Panc1 (cell line): ENCODE measurements at places on chromosomes 3 and 15. TPM values are rescaled to one million over a fixed set of nuclear protein-coding genes. Genes with fewer than 3 reads are reported as not detected.
A peak's percentile ranks its signal among the peaks of the same experiment; 100 is the strongest.

Gene LTK
- not detected for total RNA-seq

Gene LRRC31
- not detected for total RNA-seq

Gene CPN2
- 0.08 TPM for total RNA-seq

Gene CYP8B1
- 0.08 TPM for total RNA-seq

Gene ZNF148
- total RNA-seq = 55.8 TPM

- no peaks in the 10 kb centered on the region for H3K27me3 ChIP-seq
- DNase-seq = no peak
- no peak overlapping the region for H3K4me3 ChIP-seq
- H3K36me3 ChIP-seq = no peaks in the 10 kb centered on the region
- H3K4me1 ChIP-seq = no peaks in the 10 kb centered on the region
- H3K27ac ChIP-seq = no peak overlapping the region
Measured at GRCh38 chr3:171101982-171102641, 75.6 kb upstream of the SLC2A2 start.

DNA sequence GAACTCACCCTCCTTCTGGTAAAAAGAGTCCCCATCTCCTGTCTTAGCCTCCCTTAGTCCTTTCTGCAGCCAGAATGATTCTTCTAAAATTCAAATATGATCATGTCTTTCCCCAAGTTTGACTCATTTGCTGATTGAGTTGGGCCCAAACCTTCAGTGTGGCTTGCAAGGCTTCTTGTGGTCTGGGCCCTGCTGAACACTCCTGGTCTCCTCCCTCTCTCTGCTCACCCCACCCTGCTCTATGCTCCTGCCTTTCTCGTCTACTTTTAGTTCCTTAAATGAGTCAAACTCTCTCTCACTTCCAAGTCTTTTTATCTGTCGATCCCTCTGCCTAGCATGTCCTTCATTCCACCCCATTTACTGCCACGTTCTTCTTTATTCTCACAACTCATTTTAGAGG, 72.6 kb downstream of the CCR1 start:
- no peaks in the 10 kb centered on the region for H3K4me1 ChIP-seq
- no peaks in the 10 kb centered on the region for H3K27me3 ChIP-seq
- no peak overlapping the region for H3K27ac ChIP-seq
- H3K4me3 ChIP-seq = no peak overlapping the region
- no peaks in the 10 kb centered on the region for H3K36me3 ChIP-seq
- DNase-seq = no peak

DNA sequence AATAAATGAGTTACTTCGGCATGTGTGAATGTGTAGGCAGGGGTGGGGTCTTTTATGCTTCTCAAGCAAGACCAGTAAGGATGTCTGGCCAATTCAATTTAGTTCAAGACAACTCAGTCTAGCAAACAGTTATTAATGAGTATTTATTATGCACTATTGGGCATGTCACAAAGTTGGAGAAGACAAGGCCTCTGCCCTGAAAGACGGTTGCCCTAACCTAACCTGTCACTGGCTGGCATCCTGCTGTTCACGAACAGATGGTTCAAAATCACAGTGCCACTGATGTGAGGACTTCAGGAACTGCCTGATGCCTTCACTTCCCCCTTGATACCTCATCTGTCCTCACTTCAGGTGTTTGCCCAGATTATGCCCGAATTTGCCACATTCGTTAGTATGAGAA, 217.8 kb downstream of the SOX2 start:
- no peak overlapping the region for H3K27ac ChIP-seq
- H3K27me3 ChIP-seq = no peaks in the 10 kb centered on the region
- no peaks in the 10 kb centered on the region for H3K4me1 ChIP-seq
- no peaks in the 10 kb centered on the region for H3K36me3 ChIP-seq

- H3K27me3 ChIP-seq = no peaks in the 10 kb centered on the region
- no peak overlapping the region for H3K4me3 ChIP-seq
- no peaks in the 10 kb centered on the region for H3K4me1 ChIP-seq
- H3K36me3 ChIP-seq = peaks cover 6% of the 10 kb centered on the region; the same call in 1 of the 2 replicates
- no peak overlapping the region for H3K27ac ChIP-seq
- no peak for DNase-seq
Measured at GRCh38 chr3:119524931-119525662, 26.8 kb downstream of the TIMMDC1 start.

DNA sequence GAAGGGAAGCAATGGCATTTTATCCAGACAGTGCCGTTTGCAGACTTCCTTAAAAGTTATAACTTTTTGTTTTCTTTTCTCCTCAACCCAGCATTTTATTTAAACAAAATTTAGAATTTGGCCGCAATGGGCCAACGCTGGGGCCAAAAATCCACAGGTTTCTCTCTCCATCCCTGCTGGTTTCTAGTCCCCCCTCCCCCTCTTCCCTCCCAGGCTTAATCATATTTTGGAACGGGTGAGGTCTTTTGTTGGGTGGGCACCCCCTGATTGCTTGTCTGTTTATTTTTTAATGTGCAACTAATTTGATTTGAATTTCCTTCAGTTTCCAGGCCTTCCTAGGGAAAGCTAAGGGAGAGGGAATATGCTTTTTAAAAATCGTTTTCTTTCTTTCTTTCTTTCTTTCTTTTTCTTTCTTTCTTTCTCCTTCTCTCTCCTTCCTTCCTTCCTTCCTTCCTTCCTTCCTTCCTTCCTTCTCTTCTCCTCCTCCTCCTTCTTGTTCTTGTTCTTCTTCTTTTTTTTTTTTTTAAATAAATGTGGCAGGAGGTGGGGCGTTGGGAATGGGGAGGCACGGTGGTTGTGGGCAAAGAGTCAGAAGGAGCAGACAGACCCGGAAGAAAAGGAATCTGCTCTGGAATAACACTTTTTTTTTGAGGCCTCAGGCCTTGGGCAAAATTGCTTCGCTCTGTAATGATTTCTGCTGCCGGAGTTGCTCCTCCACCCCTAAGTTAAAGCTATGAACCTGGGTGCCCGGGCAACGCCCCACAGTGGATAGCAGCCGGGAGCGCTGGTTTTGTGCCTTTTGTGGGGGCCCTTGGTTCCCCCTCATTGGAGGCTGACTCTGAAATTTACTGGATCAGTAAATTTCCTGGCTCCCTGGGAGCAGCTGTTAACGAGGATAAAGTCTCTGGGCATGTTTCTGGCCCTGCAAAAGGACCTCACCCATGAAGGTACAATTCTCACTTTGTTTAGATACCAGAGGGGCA, 1.9 kb downstream of the FNDC3B start:
- peaks cover 12% of the 10 kb centered on the region for H3K36me3 ChIP-seq
- peak overlapping the region; percentile 91 for H3K4me3 ChIP-seq
- peak overlapping the region; percentile 97 for H3K27ac ChIP-seq
- H3K4me1 ChIP-seq = peaks cover 40% of the 10 kb centered on the region
- no peaks in the 10 kb centered on the region for H3K27me3 ChIP-seq

GRCh38 chr15:26083896-26084295, 220.8 kb upstream of the ATP10A start:
- no peak for DNase-seq
- peaks cover 6% of the 10 kb centered on the region; the same call in 1 of the 2 replicates for H3K4me1 ChIP-seq
- no peaks in the 10 kb centered on the region for H3K27me3 ChIP-seq
- H3K27ac ChIP-seq = no peak overlapping the region
- no peaks in the 10 kb centered on the region for H3K36me3 ChIP-seq

GRCh38 chr3:119362010-119362409, 67.8 kb downstream of the ARHGAP31 start:
- no peaks in the 10 kb centered on the region for H3K36me3 ChIP-seq
- no peak overlapping the region for H3K4me3 ChIP-seq
- DNase-seq = no peak
- H3K27me3 ChIP-seq = no peaks in the 10 kb centered on the region
- H3K4me1 ChIP-seq = no peaks in the 10 kb centered on the region

- H3K4me3 ChIP-seq = no peak overlapping the region
- H3K27me3 ChIP-seq = no peaks in the 10 kb centered on the region
- no peaks in the 10 kb centered on the region for H3K36me3 ChIP-seq
- no peak for DNase-seq
- H3K27ac ChIP-seq = peak overlapping the region; percentile 60; the same call in 1 of the 2 replicates
Measured at GRCh38 chr3:27568393-27568792, 84.2 kb upstream of the SLC4A7 start.

DNA sequence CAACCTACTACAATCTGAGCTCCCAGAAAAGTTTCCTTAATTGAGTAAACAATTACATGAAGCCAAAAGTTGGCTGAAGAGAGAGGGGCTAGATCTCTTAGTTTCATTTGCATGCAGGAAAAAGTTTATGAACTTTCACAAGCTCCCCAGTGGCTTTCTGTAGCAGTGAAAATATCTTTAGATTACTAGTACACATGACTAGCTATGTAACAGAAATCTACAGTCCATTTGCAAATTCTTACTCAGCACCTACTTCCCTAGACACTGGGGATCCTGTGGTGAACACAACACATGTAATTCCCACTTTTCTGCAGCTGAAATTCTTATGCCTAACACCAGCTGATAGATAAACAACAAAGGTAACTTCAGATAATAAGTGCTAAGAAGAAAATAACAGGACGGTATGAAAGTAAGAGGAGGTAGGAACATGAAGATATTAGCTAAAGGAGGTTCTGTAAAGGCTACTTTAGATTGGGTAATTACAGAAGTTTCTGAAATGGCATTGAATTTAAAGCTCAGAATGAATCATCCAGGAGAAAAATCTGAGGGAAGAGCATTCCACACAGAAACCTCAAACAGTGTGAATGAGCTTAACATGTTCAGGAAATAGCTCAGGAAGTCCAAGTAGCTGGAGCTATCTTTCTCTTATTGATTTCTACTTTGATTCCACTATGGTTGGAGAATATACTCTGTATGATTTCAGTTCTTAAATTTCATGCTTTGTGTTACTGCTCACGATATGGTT, 204.8 kb downstream of the MAGI1 start:
- no peak overlapping the region for H3K4me3 ChIP-seq
- no peaks in the 10 kb centered on the region for H3K4me1 ChIP-seq
- H3K27ac ChIP-seq = no peak overlapping the region
- no peaks in the 10 kb centered on the region for H3K27me3 ChIP-seq
- no peaks in the 10 kb centered on the region for H3K36me3 ChIP-seq
- no peak for DNase-seq

GRCh38 chr3:2511356-2511755, 412.7 kb downstream of the CNTN4 start:
- H3K36me3 ChIP-seq = no peaks in the 10 kb centered on the region
- H3K4me3 ChIP-seq = no peak overlapping the region
- H3K27ac ChIP-seq = no peak overlapping the region
- DNase-seq = no peak
- no peaks in the 10 kb centered on the region for H3K4me1 ChIP-seq

GRCh38 chr3:105334138-105334882, 32.4 kb upstream of the ALCAM start:
- no peak overlapping the region for H3K27ac ChIP-seq
- H3K27me3 ChIP-seq = no peaks in the 10 kb centered on the region
- DNase-seq = no peak
- no peaks in the 10 kb centered on the region for H3K4me1 ChIP-seq
- H3K36me3 ChIP-seq = no peaks in the 10 kb centered on the region
